Vagina (tissue), 2 donors: ENCODE measurements at places on chromosomes 2 and 18. TPM values are rescaled to one million over a fixed set of nuclear protein-coding genes. Genes with fewer than 3 reads are reported as not detected.
A peak's percentile ranks its signal among the peaks of the same experiment; 100 is the strongest.

- DNase-seq: no peak
- H3K27ac ChIP-seq: peak overlapping the region; percentile 45
- H3K36me3 ChIP-seq: no peaks in the 10 kb centered on the region
- H3K4me3 ChIP-seq: peak overlapping the region; percentile 30
- peaks cover 20% of the 10 kb centered on the region for H3K4me1 ChIP-seq
Observed at GRCh38 chr18:61605376-61606067, 272.3 kb downstream of the CDH20 start.

DNA sequence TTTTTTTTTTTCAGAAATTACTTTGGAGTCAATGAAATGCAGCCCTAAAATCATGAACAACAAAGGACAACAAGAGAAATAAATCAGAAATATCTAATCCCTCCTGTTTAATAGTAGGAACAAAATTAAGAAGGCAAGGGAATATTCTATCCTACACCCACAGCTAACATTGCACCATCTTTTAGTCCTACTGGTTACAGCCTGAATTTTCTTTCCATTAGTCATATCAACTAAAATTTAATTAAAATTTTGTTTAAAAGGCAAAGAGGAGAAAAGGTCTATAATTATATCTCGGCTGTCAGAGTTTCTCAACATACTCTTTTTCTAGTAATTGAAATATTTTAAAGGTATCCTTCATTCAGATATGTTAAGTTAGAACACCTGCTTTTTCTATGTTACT is 61.9 kb downstream of the DTNA start:
- no peak overlapping the region for H3K4me3 ChIP-seq
- no peaks in the 10 kb centered on the region for H3K36me3 ChIP-seq
- H3K4me1 ChIP-seq: no peaks in the 10 kb centered on the region

- DNase-seq: no peak
- H3K4me3 ChIP-seq: no peak overlapping the region
- no peak overlapping the region for H3K27ac ChIP-seq
- H3K36me3 ChIP-seq: no peaks in the 10 kb centered on the region
Observed at GRCh38 chr18:35369126-35369525, 8.0 kb downstream of the ZNF396 start.

UGT1A4 gene
- total RNA-seq: 0.98 TPM

DNA sequence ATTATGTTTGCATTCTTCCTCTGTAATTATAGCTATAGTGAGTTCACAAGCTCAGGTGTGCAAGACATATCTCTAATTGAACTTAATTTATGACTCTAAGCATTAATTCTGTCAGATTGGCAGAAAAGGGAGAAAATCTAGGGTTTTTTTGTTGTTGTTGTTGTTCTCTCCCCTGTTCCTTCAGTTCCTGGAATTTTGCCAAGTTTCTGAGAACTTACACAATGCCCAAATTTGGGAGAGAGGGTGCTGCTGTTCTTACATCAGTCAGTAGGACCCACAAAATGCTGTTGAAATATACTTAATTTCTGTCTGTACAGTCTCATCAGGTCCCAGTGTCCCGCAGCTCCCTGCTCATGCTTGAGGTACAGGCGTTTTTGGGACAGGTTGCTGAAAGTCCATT is 221.8 kb upstream of the RBMS1 start:
- no peaks in the 10 kb centered on the region for H3K4me1 ChIP-seq
- H3K27me3 ChIP-seq: no peaks in the 10 kb centered on the region
- H3K36me3 ChIP-seq: no peaks in the 10 kb centered on the region

MATN3 gene
- total RNA-seq: 3.9 TPM
